ENCODE measurements at places on chromosomes 1 and 21. TPM values are rescaled to one million over a fixed set of nuclear protein-coding genes. Genes with fewer than 3 reads are reported as not detected.

DNA sequence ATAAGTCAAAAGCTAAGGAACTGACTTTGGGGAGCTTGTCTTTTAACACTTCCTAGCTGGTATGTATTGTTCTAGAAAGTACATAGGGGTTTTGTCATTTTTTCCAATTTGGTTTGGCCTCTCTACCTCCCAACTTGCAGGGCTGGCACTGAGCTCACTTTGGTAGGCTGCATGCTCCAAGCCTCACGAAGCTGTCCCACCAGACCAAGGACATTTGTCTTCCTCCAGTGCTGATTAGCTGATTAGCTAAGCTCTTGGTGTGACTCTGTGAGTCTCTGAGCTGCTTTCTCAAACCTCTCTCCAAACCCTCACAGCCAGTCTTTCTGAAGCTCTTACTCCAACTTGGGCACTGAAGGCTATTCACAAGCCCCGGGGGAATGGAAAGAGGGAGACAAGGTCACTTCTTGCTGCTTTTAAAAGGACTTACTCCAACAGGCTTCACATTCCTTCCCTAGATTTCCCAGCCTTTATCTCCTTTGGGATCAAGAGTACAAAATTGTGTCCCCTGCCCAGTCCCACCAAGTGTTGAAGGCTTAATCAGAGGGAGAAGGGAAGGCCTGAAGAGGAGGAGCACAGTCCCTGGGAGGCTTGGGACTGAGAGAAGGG lies 893 bp upstream of the CFAP45 start:
- no peak for DNase-seq

DNA sequence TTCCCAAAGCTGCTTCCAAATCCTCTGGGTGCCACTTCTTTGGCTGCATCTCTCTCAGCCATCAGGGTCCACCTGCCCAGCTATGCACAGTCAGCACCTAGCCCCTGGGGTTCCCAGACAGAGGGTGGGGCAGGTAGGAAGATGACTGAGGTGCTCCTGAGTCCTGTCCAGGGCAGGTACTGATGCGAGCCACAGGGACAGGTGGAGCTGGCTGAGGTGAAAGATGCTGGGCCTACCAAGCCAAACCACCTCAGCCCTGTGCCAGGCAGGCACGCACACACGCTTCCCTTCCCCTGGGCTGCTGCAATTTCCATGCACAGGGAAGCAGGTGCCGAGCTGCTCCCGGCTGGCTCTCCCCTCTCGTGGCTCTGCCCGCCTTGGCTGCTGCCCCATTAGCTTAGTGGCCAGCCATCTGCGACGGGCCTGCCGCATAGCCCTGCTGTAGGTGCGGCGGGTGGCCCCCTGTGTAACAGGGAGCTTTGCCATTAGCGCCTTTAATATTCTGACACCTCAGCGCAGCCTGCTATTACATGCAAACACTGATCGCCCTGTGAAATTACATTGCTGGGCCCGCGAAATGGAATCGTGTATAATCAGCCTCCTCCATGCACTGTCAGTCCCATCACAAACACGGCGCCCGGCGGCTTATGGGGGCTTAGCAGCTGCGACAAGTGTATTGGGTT lies 38.9 kb downstream of the DMAP1 start:
- DNase-seq, result no peak

DNA sequence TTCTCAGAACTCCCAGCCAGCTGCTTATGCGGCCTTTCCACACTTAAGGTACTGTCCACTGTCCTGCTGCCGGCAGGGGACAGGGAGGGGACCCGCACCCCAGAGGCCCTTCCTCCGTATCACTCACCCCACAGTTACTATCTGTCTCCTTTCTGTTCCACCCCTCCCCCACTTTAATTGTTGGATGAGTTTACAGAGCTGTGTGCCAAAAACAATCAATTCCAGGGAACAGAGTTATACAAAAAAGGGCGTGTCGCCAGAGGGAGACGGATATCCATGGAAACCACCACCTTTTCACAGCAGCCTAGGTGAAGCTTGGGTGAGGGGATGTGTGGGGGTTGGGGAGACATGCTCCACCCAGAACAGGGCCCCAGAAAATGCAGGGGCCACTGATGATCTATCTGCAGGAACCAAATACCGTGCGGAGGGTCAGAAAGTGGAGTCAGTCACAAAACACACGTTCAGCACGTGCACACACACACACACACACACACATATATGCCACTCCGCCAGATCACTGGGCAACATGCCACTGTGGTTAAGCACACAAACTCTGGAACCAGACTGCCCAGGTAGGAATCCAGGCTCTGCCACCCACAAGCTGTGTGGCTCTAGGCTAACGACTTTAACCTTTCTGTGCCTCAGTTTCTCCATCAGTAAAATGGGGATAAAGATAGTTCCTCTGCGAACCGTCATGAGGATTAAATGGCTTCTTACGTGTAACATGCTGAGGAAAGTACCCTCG lies 30.5 kb downstream of the CASZ1 start:
- peak; percentile 34 for DNase-seq

SLC25A44 gene
- polyA plus RNA-seq, result 11.3 TPM

ACTN2 gene
- 1,348 TPM for polyA plus RNA-seq

TAS1R1 gene
- 9.7 TPM for polyA plus RNA-seq

DISC1 gene
- 5.5 TPM for polyA plus RNA-seq

BEND5 gene
- polyA plus RNA-seq, result 11.7 TPM
